Activated T-cell treated with anti-CD3 and anti-CD28 coated beads, Interleukin-2, amount 50 U/mL, for 4 hours (primary cell): ENCODE measurements at places on chromosomes 7 and 10. TPM values are rescaled to one million over a fixed set of nuclear protein-coding genes. Genes with fewer than 3 reads are reported as not detected.

DNA sequence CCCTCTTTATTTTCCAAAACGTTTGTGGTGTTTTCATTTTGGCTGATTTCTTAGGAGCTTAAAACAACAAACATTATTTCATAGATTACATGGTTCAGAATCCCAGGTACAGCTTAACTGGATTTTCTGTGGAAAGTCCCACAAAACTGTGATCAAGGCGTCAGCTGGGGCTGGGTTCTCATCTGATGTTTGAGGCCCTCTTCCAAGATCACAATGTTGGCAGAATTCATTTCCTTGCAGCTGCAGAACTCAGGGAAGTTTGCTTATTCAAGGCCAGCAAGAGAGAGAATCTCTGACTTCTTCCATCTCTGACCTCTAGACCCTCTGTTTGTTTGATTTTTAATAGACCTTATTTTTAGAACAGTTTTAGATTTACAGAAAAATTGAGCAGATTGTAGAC, 108.4 kb upstream of the AGK start:
- no peak for DNase-seq

GRCh38 chr7:81657551-81657950, 112.3 kb downstream of the HGF start:
- no peak for DNase-seq

GRCh38 chr7:71106226-71106625, 25.7 kb upstream of the GALNT17 start:
- DNase-seq = no peak

- no peak for DNase-seq
Measured at GRCh38 chr10:99804471-99804870, 22.0 kb downstream of the ABCC2 start.

DNA sequence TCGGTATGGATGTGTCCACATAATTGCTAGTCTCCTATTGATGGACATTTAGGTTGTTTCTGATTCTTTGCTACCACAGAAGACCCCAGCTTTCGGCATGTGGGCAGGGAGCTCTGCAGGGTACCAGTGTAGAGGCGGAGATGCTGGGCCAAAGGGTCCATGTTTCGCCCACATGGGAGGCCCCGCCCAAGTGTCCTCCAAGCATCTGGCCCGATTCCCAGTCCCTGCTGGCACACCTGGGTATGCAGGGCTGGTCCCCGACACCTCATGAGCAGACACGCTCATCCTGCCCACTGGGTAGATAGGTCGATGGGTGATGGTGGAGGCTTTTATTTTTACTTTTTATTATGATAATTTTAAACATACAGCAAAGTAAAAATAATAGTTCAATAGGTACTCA, 19.4 kb upstream of the TBRG4 start:
- no peak for DNase-seq

DNA sequence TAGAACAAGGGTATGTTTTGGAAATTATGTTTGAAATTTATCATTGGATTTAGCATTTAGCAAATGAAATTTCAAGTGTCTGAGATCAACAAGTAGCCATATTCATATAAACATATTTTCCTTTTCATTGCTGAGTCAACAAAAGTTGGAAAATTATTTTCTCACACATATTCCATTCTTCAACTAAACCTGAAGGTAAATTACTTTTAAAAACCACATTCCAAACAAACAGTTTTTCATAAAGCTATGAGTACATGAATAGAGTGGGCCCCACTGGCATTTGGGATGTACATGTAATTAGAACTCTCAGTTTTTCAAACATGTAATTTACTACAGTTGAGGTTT, 178.3 kb upstream of the MKLN1 start:
- no peak for DNase-seq

- DNase-seq = no peak
Measured at GRCh38 chr7:80350430-80350829, 161.4 kb downstream of the GNAT3 start.

- no peak for DNase-seq
Measured at GRCh38 chr7:100789055-100789454, 38.3 kb downstream of the EPHB4 start.

DNA sequence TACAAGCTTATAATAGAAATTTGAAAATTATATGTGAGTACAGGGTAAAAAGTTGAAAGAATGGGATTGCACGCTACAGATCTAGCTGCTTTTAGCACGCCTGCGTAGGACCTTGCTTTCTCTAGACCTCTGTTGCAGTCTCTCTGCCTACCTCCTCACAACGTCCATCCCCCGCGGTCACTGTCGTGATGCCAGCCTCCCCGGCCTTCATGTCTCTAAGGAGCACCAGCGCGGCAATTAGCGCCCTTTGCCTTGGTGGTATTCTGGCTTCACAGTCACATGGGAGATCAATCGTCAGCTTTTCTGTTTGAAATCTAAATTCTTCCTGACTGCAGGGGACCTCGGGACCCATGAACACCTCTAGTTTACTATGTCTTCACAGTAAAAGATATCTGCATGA, 131.3 kb downstream of the EGFR start:
- DNase-seq = no peak

GRCh38 chr7:30880125-30880720, 31.4 kb upstream of the AQP1 start:
- DNase-seq = no peak

- DNase-seq = no peak
Measured at GRCh38 chr10:60340973-60341372, 48.7 kb downstream of the ANK3 start.

SLC16A12 gene
- total RNA-seq = not detected

SPDYE2B gene
- total RNA-seq = not detected

PNLIP gene
- total RNA-seq = 1.8 TPM

THSD7A gene
- total RNA-seq = not detected

CD36 gene
- total RNA-seq = 0.68 TPM

PLCE1 gene
- 0.03 TPM for total RNA-seq

COBL gene
- total RNA-seq = 0.03 TPM

DNAH11 gene
- total RNA-seq = under 0.01 TPM
